ENCODE measurements at places on chromosomes 6 and 20. TPM values are rescaled to one million over a fixed set of nuclear protein-coding genes. Genes with fewer than 3 reads are reported as not detected.

FAXC gene
- 5.4 TPM for total RNA-seq

- no peak for DNase-seq
Measured at GRCh38 chr20:10739566-10739965, 65.8 kb upstream of the JAG1 start.

DNA sequence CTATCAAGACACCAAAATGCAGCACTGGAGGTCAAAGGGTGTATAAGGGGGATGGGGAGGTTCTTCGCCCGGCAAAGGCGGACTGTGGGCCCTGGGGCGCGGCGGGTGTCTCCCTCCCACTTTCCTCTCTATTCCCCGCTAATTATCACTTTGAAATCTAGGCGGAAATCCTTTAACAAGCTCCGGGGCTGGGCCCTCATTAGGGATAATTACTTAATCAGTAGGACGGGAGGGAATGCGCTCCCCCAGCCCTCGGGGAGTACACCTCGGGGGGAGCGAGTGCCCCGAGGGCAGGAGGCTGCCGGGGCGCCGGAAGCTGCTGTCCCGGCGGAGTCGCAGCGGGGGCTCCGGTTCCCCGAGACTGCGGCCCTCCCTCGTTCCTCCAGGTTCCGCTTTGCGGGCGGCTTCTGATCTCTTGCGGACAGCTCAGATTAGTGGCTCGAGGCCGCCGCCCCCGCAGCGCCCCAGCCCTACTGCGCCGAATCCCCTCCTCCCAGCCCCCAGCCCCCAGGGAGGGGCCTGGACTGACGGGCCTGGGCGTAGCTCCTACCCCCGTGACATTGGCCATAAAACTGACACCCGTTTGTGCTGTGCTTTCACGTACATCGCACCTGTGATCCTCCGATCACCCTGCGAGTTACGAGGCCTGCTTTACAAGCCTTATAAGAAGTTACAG is 14.7 kb downstream of the MUCL3 start:
- peak; percentile 91 for DNase-seq

GFOD1 gene
- 33.7 TPM for total RNA-seq

BCAS1 gene
- 0.81 TPM for total RNA-seq

DDO gene
- total RNA-seq = 7.1 TPM

TAB2 gene
- total RNA-seq = 65.8 TPM

KCNB1 gene
- total RNA-seq = 0.41 TPM

DNA sequence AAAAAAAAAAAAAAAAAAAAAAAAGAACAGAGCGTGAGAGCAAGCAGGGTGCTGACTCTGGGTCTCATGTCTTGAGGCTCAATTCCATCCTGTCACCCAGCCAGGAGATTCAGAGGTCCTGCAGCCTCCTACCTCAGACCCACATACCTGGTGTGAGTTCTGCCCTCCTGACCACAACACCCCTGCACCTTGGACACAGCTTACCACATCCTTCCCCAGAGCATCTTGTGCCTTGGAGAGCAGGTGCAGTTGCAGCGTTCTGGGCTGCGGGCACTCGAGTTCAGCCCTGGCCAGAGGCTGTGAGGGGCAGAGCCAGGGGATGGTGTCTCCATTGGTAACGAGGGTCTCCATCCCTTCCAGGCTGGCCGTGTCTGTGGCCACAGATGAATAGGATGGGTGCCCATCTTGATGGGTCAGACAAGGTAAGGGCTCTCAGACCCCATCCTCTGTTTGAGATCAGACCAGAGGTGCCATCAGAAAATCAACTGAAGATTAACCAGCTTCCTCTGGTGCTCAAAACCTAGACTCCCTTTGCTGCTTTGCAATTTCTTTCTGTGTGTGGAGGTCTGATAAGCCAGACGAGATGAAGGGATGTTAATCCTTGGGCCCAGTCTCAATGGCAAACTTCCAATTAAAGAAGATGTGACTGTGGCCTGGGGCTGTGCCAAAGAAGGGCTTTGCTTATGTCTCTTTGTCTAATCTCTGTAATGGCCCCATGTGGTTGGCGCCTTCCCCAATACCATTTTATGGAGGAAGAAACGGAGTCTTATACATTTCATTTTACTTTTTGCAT is 14.7 kb upstream of the ZNF831 start:
- no peak for DNase-seq

- no peak for DNase-seq
Measured at GRCh38 chr6:63305277-63305676, 14.5 kb downstream of the LGSN start.

DNA sequence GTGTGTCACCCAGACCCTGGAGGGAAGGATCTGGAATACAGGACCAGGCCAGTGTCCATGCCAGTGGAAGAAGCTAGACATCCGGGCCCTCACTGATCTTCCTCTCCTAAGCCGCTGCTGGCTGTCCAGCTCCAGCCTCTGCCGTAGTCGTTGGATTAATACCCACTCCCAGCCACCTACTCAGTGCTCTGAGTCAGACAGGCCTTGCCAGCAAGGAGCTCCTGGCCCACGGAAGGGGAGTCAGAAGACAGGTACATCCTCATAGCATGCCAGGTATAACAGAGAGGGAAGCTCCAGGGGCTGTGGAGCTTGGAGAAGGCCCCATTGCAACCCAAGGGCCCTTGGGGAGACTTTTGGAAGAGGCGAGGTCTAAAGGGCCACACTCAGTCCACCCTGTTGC is 49.0 kb downstream of the STK35 start:
- DNase-seq = no peak

DNA sequence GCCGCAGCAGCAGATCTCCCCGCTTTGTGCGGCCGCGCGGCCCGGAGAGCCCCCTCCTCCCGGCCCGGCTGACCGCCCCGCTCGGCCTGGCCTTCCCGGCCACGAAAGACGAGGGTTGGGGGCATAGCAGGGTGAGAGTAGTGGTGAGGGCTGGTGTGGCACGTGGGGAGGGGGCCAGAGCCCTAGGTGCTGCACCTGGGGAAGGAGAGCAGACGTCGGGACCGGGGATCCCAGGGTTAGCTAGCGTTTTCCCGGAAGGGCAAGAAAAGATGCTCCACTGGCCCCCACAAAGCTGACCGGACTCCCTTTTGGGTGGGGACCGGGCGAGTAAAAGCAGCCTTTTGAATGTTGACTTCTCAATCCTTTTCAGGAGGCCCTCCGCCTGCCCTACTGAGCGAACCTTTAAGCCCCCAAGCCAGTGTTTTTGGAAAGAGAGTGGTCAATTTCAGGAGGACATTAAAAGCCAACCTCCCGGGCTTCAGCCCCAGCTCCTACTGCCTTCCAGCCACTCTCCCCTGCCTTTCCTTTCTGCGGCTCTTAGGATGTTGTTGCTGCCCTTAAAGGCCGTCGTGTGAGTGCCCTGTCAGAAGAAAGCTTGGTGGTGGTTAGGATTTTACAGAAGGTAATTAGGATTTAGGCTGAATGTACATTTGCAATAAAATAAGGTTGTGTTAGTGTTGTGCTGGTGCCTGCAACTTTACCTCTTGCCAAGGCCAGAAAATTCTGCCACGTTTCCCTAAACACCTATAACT is 648 bp upstream of the BACH2 start:
- peak; percentile 65 for DNase-seq

LY6G5C gene
- 3.4 TPM for total RNA-seq

ADGB gene
- total RNA-seq = not detected

OR2H2 gene
- total RNA-seq = not detected

RNASET2 gene
- total RNA-seq = 73.1 TPM

DNA sequence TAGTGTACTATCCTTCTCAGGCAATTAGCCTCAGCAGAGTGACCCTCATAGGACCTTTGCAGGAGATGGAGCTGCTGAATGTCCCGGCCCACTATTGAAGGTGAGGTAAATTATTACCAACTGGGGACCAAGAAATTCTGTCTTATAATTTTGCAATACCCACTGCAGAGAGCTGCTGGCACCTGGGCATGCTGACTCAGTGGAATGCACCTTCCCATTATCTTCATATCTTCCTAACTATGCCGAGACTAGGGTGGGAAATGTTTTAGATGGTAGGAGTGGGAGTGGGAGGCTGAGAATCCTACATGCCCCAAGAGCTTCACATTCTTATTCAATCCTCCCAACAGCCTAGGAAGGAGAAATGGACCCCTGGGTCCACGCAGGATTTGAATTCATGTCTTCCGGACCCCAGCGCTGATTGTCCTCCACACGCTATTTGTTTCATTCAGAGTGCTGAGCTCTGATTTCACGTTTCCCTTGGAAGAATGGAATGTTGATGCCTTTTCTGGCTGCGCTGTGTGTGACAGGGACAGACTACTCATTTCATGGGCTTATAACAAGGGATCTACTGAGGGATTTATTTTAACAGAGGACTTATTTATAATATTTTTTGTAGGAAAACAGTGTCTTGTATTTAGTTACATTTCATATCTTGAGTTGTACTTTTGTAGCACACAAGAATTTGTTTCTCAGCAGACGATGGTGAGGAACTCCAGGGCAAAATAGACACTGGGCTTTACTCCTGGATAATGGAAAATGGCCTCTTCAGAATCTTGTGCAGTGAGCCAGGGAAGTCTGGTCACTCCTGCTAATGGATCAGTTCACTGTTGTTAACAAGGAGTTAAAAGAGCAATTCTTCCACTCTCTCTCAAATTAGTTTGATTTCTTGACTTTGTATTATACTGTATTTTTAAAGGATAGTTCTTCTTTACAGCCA is 66.4 kb downstream of the FYN start:
- DNase-seq = no peak

GRCh38 chr6:151389618-151390275 is 1.6 kb downstream of the ZBTB2 start:
- peak; percentile 74 for DNase-seq

HTR1B gene
- 0.84 TPM for total RNA-seq

DNA sequence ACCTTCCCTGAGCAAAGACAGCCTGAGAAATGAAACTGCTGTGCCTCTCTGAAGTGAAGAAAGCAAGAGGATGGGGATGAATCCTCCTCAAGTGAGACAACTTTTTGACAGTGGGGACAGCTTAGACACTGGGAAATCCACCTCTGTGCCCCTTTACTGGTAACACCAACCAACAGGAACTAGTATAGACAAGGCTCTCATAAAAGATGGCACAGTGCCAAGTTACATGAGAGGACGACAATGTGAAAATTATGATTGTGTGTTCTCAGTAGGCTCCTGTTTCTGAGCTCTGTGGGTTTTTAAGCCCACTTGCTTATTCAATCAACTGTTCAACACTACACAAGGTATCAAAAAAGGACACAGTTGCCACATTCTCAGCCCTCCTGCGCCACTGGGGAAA is 41.6 kb upstream of the LYRM2 start:
- no peak for DNase-seq

TREML4 gene
- not detected for total RNA-seq

- DNase-seq = no peak
Measured at GRCh38 chr20:24108581-24108980, 120.0 kb upstream of the GGTLC1 start.

DNA sequence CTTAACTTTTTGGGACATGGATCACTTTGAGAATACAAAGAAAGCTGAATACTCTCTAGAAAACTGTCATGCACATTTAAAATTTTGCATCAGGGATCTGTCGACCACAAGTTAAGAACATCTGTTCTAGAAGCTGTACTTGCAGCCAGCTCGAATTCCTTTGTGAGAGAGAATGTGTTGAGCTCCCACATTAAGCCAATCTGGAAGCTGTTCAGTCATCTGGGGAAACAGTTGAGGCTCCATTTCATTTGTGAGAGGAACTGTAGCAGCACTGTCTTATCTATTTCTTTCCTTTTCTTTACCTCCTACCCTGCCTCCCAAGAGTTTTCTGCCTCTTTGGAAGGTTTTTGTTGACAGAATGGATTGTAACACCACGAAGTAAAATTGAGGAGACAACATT is 50.8 kb downstream of the KAT14 start:
- DNase-seq = no peak

All from upper lobe of right lung (tissue), 1 donor.